ENCODE measurements at places on chromosomes 11 and 22.

- no peak for DNase-seq
Measured at GRCh38 chr11:74932797-74933196, 16.1 kb downstream of the XRRA1 start.

- peak; percentile 79 for DNase-seq
Measured at GRCh38 chr22:35840302-35840739, 122.6 kb downstream of the APOL5 start.

DNA sequence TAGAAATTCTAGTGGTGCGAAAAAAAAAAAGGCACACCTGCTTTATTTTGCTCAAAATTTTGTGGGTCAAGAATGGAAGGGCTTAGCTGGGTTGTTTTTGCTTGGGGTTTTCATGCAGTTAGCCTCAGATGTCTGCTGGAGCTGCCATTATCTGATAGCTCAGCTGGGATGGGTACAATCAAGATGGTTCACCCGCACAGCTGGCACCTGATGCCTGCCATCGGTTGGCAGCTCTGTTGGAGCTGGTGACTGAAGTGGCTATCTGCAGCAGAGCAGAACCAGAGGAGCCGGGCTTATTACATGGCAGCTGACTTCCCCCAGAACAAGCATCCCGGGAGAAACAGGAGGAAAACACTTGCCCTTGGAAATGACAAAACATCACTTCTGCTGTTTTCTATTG lies 12.1 kb upstream of the ELFN2 start:
- DNase-seq, result no peak

- no peak for DNase-seq
Measured at GRCh38 chr22:28029956-28030355, 110.9 kb upstream of the PITPNB start.

- no peak for DNase-seq
Measured at GRCh38 chr11:44007481-44008087, 40.2 kb upstream of the ACCSL start.

- no peak for DNase-seq
Measured at GRCh38 chr11:97909614-97910399, 1110.9 kb upstream of the CNTN5 start.

DNA sequence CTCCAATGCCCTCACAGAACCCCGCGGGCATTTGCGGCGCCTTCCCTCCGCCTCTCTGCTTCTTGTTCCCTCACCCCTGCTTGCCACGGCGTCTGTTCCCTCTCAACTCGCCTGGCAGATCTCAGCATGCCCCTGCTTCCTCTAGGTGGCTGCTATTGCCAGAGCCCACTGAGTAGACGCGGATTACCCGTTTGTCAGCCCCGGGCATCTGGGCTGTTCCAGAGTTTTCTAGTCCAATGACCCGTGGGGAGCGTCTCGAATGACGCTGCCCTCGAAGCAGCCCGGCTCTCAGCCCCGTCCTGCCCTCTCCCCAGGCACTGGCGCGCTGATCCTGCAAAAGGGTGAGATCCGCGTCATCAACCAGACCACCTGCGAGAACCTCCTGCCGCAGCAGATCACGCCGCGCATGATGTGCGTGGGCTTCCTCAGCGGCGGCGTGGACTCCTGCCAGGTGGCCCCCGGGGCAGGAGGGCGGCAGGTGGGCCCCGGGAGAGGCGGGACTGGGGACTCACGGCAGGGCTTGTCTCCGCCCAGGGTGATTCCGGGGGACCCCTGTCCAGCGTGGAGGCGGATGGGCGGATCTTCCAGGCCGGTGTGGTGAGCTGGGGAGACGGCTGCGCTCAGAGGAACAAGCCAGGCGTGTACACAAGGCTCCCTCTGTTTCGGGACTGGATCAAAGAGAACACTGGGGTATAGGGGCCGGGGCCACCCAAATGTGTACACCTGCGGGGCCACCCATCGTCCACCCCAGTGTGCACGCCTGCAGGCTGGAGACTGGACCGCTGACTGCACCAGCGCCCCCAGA lies 49.7 kb downstream of the ST14 start:
- no peak for DNase-seq

DNA sequence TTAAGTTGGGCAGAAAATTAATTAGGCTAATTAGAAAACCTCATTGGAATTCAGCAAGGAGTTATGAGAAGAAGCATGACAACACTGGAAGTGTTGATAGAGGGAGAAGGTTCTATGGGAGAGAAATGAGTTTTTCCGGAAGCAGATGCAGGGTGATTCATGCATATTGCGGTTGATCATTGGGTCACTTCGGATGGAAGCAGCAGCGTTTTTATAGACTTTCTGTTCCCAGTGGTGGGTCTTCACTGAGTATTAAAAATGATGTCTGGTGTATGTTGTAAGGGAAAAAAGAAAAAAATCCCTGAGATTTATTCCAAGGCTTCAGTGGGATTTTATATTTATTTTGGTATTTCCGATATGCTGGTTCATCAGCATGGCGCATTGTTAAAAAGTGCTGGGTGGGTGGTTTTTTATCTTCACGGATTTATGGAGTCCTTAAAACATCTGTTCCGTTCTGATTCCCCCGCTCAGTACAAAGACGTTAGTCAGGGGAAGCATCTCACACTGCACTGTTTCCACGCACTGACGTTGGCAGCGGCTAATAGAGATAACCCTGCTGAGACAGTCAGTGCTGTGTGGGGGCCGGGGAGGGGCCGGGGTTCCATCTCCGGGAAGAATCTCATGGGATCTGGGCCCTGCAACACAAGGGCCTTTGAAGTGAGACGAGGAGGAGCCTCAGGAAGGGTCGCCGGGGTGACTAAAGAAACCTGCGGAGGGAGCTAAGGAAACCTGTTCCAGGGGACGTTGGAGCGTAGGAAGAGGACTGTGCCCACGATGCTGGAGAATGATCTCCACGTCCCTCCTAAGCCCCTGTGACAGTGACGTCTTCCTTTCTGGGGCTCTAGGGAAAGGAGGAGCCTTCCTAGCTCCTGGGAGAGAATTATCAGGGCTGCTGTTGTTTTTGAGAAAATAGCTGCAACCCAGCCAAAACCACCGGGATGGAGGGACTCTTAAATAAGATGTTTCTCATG lies 390.0 kb downstream of the NTM start:
- DNase-seq, result no peak

- no peak for DNase-seq
Measured at GRCh38 chr11:127259102-127259501, 258.5 kb upstream of the KIRREL3 start.

GRCh38 chr22:40263191-40263590 lies 83.1 kb upstream of the ADSL start:
- DNase-seq, result no peak

DNA sequence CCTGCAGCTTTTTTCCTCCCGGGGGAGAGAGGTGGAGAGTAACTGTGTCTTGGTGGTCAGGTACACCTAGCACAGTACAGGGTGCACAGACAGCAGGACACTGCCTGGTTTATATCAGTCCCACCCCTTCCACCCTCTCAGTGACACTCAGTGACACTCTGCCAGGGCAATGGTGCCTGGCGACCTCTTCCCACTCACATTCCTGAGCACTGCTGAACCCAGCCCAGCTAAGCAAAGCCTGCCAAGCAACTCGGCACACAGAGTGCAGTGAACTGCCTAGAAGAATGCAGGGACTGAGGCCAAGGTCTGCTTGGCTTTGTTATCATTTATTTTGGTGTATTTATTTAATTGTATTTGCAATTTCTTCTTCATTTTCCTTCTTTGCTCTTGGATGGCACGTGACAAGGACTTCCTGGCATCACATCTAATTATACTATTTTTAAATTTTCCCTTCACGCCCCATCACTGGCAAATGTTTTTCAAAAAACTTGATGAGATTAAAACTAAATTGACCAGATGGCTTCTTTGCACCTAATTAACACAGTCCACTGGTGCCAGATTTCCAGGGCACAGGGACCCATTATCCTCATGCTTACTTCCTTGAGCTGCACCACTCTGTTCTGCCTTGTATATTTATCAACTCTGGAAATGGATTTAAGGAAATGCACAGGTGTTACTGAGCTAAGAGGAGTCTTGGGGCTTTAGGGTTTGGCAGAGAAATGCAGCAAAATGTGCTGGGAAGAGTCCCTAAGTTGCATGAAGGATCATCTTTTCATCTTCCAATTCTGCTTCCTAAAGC lies 205.6 kb downstream of the ADAMTS15 start:
- DNase-seq, result no peak

DNA sequence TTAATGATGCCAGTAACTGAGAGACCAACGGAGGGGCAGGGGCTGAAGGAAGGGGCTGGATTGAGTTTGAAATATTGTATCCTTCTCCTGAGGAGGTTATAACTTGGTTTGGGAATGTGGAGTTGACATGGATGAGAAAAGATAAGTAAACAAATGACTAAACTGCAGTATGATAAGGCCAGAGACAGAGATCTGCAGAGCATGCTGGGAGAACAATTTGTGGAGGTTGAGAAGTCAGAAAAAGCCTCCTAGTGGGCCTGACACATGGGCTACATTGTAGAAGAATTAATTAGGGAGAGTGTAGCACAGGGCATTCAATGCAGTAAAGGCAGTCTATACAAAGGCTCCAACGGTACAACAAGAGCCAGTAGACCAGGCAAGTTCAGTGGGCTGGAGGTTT lies 55.9 kb downstream of the SPON1 start:
- no peak for DNase-seq

GRCh38 chr11:110467556-110467955 lies 37.8 kb downstream of the FDX1 start:
- no peak for DNase-seq

DNA sequence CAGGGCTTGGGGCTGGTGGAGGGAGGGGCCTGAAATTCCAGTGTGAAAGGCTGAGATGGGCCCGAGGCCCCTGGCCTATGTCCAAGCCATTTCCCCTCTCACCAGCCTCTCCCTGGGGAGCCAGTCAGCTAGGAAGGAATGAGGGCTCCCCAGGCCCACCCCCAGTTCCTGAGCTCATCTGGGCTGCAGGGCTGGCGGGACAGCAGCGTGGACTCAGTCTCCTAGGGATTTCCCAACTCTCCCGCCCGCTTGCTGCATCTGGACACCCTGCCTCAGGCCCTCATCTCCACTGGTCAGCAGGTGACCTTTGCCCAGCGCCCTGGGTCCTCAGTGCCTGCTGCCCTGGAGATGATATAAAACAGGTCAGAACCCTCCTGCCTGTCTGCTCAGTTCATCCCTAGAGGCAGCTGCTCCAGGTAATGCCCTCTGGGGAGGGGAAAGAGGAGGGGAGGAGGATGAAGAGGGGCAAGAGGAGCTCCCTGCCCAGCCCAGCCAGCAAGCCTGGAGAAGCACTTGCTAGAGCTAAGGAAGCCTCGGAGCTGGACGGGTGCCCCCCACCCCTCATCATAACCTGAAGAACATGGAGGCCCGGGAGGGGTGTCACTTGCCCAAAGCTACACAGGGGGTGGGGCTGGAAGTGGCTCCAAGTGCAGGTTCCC lies at the start of gene APOC3:
TSS of gene APOC3 (plus strand) at position 383 of the 659 bp plus-strand sequence. CDS start 676 bp downstream, outside the sequence.
- no peak for DNase-seq

DNA sequence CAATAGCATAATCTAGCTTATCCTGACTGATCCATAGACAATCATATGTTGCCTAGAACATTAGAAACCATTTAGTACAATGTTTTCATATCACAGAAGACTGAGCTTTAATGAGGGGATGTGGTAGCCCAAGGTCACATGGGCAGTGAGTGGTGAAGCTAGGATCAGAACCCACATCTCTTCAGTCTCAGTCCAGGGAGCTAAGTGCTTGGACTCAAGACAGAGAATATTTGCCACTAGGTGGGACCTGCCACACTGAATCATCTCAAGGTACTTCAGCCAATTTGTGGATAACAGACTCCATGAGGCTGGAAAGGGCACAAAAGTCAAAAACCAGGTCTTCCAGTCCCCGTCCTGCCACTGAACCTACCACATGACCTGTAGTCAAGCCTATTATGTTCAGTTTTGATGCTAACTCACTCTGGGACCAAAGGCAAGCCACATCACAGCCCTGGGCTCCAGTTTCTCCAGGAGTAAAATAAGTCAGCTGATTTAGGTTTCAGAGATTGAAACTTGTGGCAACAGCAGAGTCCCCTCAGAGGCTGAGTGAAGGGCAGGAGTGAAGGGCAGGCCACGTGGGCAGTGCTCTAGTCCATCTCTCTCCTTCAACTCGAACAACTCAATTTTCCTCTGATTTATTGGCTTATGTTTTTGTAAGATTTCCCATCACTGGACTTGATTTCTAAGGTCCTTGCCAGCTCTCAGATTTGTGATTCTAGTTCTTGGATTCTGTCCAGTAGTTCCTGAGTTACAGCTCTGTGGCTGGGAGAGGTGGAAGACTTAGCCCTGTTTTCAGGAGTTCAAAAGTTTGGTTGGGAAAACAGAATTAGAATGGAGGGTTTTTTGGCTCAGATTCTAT lies 84.6 kb upstream of the PHOX2A start:
- DNase-seq, result no peak

DNA sequence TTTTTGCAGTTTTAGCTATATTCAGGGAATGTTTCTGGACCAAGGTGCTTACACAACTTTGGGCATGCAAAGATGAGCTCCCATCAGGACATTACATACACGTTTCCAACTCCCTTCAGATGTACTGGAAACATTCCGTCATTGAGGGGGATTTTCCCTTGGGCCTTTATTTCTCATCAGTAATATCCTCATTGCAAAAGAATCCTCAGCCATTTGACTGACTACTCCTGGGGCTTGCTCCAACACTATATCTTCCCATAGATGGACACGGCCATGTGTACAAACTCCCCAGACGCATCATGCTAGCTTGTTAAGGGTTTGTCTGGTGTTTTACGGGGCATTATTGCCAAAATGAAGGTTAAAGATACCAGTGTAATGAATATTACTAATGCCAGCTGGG lies 59.3 kb upstream of the NUP160 start:
- DNase-seq, result no peak

GRCh38 chr11:70158201-70158600 lies 44.9 kb upstream of the FADD start:
- no peak for DNase-seq

GRCh38 chr11:113690619-113691569 lies 15.2 kb downstream of the TMPRSS5 start:
- DNase-seq, result no peak

DNA sequence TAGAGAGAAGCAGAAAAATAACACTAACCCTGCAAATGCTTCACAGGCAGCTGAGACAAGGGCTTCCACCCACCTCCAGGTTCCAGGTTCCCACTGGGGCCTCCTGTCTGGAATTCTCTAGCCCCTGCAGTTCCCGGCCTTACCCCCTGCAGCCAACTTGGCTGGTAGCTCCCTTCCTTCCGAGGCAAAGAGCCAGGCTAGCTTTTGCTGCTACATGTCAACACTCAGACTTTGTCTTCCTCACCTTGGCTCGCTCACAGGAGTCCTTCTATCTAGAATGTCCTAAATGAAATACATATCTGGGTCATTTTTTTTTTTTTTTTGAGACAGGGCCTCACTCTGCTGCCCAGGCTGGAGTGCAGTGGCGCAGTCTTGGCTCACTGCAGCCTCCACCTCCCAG lies 9.9 kb upstream of the TTLL1 start:
- DNase-seq, result no peak
